ENCODE measurements at places on chromosomes 12 and 14.

- DNase-seq = no peak
These were observed 27.4 kb downstream of the MED6 start for GRCh38 chr14:70573050-70573449.

DNA sequence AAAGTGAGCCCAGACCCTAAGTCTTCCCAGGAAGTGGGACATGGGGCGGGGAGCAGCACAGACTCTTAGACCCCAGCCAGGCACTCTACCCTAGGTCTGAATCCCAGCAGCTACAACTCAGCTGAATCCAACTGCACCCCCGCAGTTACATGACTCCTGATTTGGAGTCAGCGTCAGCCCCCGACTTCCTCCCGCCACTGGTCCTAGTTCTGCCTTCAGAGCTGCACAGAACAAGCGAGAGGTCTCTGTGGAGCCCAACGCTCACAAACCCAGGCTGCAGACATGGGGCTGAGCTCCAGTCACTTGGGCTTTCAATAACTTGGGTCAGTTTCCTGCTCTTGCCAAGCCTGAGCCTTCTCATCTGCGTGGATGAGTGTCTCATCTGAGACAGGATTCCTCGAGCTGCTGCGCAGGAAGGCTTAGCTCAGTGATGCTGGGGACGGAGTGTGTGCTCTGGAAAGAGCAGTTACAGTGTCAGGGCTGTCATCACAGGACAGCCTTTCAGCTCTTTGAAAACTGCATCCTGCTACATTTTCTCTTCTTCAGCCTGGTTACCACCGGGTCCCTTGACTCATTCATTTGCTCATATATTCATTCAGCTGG lies 30.6 kb upstream of the NXPH4 start:
- no peak for DNase-seq

- peak; percentile 34 for DNase-seq
These were observed 13.2 kb downstream of the RPS6KA5 start for GRCh38 chr14:91047174-91047753.

- peak; percentile 42 for DNase-seq
These were observed 9.3 kb upstream of the DLK1 start for GRCh38 chr14:100717386-100717785.

DNA sequence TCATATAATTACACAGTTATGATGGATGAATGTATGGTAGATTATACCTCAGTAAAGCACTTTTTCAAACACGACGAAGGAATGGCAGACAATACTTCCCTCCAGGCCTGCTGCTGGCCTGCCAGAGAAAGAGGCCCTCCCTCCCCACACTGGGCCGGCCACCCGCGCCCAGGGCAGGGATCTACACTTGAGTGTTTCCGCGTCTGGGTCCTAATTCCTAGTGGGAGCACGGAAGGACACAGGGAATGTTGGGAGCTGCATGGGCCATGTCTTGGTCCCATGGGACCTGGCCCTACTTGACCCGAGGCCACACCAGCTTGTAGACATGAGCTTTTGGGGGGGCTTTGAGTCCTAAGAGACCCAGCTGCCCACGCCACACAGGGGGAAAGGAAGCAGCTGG lies 52.0 kb downstream of the STX2 start:
- no peak for DNase-seq

All from hematopoietic multipotent progenitor cell treated with erythropoietin and hydrocortisone succinate and interleukin-3 and kit ligand, for 6 days (in vitro differentiated cells).